ENCODE measurements at places on chromosomes 5 and 9.

DNA sequence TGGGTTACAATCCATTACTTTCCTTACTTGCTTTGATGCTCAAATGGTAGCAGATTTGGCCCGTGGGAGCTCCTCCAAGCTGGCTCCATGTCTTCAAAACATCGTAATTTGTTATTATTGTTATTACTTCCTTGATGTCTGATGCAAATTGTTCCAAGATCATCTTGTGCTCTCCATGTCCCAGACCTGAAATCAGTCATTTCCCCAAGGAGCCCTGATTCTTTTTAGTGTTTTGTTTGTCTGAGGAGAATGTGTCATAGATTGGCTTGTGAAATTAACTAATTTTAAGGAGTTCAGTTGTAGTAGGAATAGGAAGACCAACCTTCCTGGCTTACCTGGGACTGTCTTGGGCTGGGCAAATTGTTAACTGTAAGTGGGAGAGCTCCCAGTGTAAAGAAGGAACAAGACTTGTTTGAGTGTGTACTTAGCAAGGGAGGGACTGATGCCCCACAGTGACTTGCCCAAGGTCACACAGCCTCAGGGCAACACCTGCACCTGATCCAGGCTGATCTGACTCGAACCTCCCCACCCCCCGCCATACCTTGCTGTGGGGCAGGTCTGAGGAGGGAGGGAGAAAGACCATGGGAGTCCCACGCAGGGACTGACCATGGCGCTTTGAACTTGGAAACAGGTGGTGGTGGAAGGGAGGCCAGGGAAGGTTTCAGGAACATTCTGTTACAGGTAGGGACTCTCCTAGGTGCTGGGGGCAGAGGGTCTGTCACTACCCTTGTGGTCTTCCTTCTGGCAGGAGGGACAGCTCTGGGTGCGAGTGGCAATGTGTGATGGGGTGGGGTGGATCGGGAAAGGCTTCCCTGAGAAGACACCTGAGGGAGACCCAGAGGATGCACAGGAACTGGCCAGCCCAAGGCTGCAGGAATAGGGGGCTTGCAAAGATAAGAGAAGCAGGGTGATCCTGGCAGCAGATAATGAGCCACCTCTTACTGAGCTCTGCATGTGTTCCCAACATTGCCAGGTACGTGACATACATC is 2.7 kb upstream of the BICD2 start:
- no peak for DNase-seq

GRCh38 chr5:146426305-146426704 is 20.8 kb upstream of the TCERG1 start:
- no peak for DNase-seq

DNA sequence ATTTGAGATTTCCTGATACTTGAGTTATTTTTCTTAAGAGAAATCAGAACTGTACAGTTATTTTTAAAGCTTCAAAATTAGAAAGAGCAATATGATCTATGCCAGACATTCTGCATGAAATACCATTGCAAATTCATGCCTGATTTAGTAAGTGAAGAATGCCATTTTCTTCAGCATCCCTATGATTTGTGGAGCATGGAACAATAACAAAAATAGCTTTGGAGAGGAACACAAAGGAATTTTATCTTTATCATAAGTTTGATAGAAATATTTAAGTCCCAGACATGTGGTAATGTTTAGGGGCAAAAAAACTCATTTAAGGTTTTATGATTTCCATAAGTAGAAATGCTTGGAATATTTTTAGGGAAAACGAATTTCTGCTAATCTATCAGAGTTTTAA is 1863.4 kb downstream of the EFNA5 start:
- no peak for DNase-seq

DNA sequence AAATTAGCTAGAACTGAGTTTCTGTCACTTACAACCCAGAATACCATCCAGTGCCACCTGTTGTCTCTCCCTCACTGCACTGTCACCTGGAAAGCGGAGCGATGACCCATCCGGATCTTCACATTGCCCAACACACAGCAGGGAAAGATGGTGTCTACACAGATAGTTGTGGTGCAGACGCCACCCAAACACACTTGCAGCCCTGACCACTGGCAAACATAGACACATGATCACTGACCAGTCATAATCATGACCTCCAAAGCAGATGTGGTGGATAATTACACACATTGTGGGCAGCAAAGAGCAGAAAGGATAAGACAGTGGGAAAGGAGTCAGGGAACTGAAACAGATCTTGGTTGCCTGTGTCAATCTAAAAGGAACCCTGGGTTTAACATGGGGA is 64.7 kb downstream of the GABBR2 start:
- DNase-seq, result no peak

GRCh38 chr5:109830955-109831502 is 141.3 kb downstream of the MAN2A1 start:
- no peak for DNase-seq

DNA sequence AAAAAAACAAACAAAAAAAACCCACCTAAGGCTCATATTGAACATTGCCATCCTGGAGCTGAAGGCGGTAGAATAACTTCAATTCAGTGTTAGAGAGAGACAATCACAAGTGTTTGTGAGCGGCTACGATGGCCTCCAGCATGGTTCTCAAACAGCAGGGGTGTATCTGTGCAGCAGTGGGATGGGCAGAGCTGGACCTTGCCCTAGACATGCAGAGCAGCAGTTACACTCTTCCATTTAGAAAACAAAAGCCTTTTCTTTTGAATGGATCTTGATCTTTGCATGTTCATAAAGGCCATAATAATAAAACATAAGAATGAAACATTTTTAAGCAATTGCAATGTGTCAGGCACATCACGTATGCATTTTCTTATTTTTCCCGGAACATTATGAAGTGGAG is 50.3 kb downstream of the ARHGAP26 start:
- DNase-seq, result no peak

- DNase-seq, result no peak
Observed at GRCh38 chr5:146718609-146719008, 159.9 kb downstream of the PPP2R2B start.
